ENCODE measurements at places on chromosomes 7 and 10.

GRCh38 chr7:31413766-31414165, 73.2 kb upstream of the NEUROD6 start:
- DNase-seq, result no peak

DNA sequence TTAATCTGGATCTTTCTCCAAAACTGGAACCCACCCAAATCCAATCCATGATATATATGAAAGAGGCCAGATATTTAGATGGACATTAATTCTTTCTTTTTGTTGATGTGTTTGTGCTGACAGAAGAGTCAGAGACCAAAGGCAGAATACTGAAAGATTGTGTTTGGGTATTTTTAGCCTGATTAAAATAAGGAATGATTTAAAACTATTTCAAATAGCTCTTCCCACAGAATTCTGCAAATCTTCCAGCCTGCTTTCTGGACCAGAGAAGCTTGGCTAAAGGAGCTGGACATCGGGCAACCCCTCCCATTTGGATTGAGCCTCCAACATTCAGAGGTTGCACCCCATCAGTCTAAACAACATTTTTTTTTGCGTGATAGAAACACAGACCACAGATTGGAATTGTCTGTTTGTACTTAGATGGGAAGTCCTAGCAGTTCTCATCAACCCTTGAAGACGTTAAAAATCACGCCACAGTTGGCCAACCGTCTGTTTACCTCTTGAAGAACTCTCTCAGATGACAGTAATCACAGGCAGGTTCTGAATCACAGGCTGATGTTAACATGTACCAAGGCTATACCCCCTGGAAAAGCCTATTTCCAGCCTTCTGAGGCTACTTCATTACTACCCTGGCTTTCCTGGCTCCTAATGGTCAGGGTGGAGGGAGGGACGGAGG, 155.2 kb upstream of the NRP1 start:
- DNase-seq, result no peak

- DNase-seq, result no peak
Measured at GRCh38 chr7:88165697-88166096, 54.1 kb downstream of the SRI start.

- DNase-seq, result no peak
Measured at GRCh38 chr10:44201656-44202055, 183.2 kb downstream of the CXCL12 start.

- DNase-seq, result no peak
Measured at GRCh38 chr10:58351616-58352578, 17.1 kb downstream of the UBE2D1 start.

- DNase-seq, result no peak
Measured at GRCh38 chr7:19558527-19558926, 150.3 kb downstream of the POLR1F start.
